ENCODE measurements at places on chromosomes 5 and 9. TPM values are rescaled to one million over a fixed set of nuclear protein-coding genes. Genes with fewer than 3 reads are reported as not detected.

- no peaks in the 10 kb centered on the region for H3K27me3 ChIP-seq
- no peak within 1 kb of the TSS for H3K27ac ChIP-seq
- no peak for DNase-seq
These were observed at the start of gene FCN1 for GRCh38 chr9:134917431-134918373. Gene FCN1, minus strand, starts transcription at chr9:134917912. Its CDS starts 41 bp downstream, at chr9:134917871.

DNA sequence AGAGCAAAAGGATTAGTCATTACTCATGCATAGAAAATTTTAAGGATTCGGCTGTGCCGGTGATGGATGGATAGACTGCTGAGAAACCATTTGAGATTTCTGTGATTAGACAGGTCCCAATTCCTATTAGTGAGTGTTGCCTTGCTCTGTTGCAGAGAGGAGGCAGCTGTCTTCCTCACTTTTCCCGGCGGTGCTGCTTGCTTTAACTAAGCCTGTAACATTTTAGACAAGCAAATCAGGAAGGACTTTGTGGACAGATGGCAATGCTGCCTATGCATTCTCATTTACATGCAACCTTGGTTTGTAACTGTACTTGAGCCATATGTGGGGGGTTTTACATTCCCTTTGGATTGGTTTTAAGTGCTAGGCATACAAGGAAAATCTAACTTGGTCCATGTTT, 1176.3 kb downstream of the CDH18 start:
- no peak overlapping the region for H3K27ac ChIP-seq
- H3K4me3 ChIP-seq: no peak overlapping the region
- no peak for DNase-seq
- H3K27me3 ChIP-seq: no peaks in the 10 kb centered on the region
- H3K36me3 ChIP-seq: no peaks in the 10 kb centered on the region
- no peaks in the 10 kb centered on the region for H3K4me1 ChIP-seq

The LHX3 gene
- total RNA-seq: 0.13 TPM

DNA sequence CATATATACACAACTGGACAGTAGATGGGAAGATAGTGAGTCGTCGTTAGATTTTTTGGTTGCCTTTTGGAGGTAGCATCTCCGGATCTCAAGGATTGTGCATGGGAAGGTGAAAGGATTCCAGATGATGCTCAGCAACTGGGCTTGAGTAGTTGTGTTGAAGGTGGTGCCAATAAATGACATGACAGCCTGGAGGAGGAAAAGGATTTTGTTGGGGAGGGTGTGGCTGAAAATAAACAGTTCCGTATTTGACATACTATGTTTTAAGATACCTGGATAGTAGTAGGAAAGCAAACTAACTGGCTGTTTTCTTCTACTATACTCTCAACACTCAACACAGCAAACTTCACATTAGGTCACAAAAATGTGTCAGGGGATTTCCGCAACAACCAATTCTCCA, 62.4 kb downstream of the SREK1 start:
- H3K4me3 ChIP-seq: no peak overlapping the region
- no peaks in the 10 kb centered on the region for H3K36me3 ChIP-seq
- H3K27me3 ChIP-seq: no peaks in the 10 kb centered on the region
- H3K27ac ChIP-seq: no peak overlapping the region

The MAPKAP1 gene
- total RNA-seq: 55.6 TPM

The SAXO1 gene
- 0.47 TPM for total RNA-seq

The CCDC152 gene
- total RNA-seq: 5.7 TPM

The SLC6A19 gene
- not detected for total RNA-seq

- no peaks in the 10 kb centered on the region for H3K27me3 ChIP-seq
- no peak for DNase-seq
- H3K4me1 ChIP-seq: no peaks in the 10 kb centered on the region
- H3K4me3 ChIP-seq: no peak overlapping the region
- no peaks in the 10 kb centered on the region for H3K36me3 ChIP-seq
These were observed 35.2 kb downstream of the RAI14 start for GRCh38 chr5:34691326-34691725.

GRCh38 chr9:130118841-130119518, 53.2 kb upstream of the NCS1 start:
- no peak for DNase-seq
- no peaks in the 10 kb centered on the region for H3K27me3 ChIP-seq
- H3K36me3 ChIP-seq: no peaks in the 10 kb centered on the region

GRCh38 chr9:35110327-35110761, 5.3 kb downstream of the ATOSB start:
- no peak for DNase-seq
- H3K27me3 ChIP-seq: no peaks in the 10 kb centered on the region
- peak overlapping the region; percentile 71 for H3K4me3 ChIP-seq

- no peaks in the 10 kb centered on the region for H3K4me1 ChIP-seq
- no peaks in the 10 kb centered on the region for H3K36me3 ChIP-seq
- DNase-seq: no peak
- no peaks in the 10 kb centered on the region for H3K27me3 ChIP-seq
- no peak overlapping the region for H3K4me3 ChIP-seq
- H3K27ac ChIP-seq: no peak overlapping the region
These were observed 76.5 kb upstream of the PJA2 start for GRCh38 chr5:109486200-109486804.

- H3K36me3 ChIP-seq: no peaks in the 10 kb centered on the region
- no peak overlapping the region for H3K4me3 ChIP-seq
- no peaks in the 10 kb centered on the region for H3K27me3 ChIP-seq
- no peak for DNase-seq
- H3K27ac ChIP-seq: no peak overlapping the region
These were observed 63.8 kb downstream of the GHR start for GRCh38 chr5:42487077-42487476.

DNA sequence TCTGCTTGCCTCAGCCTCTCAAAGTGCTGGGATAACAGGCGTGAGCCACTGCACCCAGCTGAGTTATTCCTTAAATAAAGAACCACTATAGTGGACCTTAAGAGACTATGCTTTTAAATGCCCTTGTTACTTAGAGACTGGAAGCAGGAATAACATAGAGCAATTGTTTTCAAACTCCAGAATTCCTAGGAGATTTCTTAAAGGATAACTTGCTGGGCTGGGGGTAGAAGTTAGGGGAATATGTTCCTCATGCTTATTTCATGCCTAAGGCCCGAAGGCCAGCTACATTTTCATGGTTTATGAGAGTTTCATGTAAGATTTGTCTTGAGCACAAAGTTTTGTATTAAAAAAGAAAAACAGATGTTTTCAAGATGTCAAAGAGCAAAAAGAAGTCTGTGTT, 48.2 kb downstream of the CSNK1A1 start:
- H3K36me3 ChIP-seq: peaks cover 91% of the 10 kb centered on the region
- DNase-seq: no peak
- H3K27ac ChIP-seq: no peak overlapping the region
- H3K4me3 ChIP-seq: no peak overlapping the region
- H3K27me3 ChIP-seq: no peaks in the 10 kb centered on the region
- no peaks in the 10 kb centered on the region for H3K4me1 ChIP-seq

The STPG3 gene
- total RNA-seq: not detected

DNA sequence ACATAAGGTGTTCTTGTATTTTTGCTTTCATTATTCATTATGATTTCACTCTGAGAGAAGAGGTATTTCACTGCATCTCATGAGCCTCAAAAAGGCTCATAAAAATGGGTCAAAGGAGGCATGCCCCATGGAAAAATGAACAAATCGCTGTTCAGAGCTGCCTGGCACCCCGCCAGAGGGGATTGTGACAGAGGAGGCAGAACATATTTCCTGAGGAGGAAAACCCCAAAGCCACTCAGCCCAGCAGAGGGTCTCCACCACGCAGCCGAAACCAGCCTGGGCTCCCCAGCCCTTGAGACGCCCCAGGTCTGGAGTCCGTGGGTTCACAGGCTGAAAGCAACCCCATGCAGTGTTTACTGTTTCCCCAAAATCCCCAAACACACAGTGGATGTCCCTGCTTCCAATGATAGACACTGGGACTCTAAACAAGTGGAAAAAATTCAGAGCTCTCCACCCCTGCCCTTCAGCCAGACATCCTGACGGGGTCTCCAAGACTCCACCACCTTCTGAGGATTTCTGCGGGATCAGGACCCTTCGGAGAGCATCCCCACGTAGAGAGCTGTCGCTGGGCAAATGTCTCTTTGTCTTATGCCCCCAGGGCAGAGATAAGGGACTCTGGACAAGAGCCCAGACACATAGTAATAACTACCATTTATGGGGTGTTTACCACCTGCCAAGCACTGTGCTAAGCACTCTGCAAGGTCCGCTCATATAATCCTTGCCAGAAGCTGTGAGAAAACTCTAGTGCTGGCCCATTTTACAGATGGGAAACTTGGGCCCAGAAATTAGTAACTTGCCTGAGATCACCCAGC, 122.3 kb downstream of the PAX5 start:
- no peaks in the 10 kb centered on the region for H3K36me3 ChIP-seq
- H3K4me3 ChIP-seq: no peak overlapping the region
- H3K27me3 ChIP-seq: no peaks in the 10 kb centered on the region
- H3K27ac ChIP-seq: no peak overlapping the region

The DENND4C gene
- 49.6 TPM for total RNA-seq

DNA sequence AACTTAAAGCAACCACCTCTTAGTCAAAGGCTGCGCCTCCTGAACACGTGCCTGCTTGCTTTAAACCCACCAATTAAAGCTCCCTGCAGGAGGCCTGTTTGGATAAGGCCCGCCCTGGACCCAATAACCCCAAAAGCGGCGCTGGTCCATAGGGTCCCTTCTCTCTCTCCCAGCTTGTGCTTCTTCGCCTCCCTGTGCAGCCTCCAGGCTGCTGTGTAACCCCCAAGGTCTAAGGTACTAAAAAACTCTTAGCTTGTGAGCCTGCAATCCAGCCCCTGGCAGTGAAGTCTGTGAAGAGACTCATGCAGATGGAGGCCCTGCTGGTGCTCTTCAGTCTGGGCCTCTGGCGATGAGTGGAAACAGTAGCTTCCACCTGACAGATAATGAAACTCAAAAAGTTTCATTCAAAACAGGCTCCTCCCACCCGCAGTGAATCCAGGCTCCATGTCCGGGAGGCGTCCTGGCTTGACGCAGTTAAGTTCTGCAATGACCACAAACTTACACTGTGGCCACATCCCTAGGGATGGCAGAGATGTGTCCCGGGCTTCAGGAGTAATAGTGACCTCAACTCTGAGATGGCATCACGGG, 97.3 kb downstream of the PRRT1B start:
- H3K4me1 ChIP-seq: peaks cover 33% of the 10 kb centered on the region
- DNase-seq: no peak
- H3K27me3 ChIP-seq: no peaks in the 10 kb centered on the region
- no peak overlapping the region for H3K4me3 ChIP-seq
- H3K27ac ChIP-seq: no peak overlapping the region

DNA sequence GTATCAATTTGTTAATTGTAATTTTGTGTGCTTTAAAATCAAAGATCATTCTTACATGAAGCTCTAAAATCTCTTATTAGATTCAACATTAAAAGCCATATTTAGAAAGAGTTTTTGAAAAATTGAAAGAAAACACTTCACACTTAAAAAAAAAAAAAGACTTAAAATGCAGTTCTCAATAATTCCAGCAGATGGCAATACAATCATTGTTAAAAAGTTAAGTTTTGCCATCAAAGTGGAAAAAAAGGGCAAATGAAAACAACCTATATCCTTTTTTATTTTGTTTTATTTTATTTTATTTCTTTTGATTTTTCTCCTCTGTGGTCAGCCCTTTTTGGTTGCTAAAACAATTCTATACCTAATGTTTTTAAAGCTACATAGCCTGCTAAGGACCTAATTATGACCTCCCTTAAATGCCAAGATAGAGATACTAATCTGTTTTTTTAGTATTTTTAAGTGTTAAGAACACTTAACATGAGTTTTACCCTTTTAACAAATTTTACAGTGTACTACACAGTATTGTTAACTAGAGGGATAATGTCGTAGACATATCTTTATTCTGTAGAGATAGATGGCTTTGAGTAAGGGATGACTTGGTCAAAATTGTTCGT, 154.2 kb upstream of the DAB2 start:
- no peaks in the 10 kb centered on the region for H3K27me3 ChIP-seq

DNA sequence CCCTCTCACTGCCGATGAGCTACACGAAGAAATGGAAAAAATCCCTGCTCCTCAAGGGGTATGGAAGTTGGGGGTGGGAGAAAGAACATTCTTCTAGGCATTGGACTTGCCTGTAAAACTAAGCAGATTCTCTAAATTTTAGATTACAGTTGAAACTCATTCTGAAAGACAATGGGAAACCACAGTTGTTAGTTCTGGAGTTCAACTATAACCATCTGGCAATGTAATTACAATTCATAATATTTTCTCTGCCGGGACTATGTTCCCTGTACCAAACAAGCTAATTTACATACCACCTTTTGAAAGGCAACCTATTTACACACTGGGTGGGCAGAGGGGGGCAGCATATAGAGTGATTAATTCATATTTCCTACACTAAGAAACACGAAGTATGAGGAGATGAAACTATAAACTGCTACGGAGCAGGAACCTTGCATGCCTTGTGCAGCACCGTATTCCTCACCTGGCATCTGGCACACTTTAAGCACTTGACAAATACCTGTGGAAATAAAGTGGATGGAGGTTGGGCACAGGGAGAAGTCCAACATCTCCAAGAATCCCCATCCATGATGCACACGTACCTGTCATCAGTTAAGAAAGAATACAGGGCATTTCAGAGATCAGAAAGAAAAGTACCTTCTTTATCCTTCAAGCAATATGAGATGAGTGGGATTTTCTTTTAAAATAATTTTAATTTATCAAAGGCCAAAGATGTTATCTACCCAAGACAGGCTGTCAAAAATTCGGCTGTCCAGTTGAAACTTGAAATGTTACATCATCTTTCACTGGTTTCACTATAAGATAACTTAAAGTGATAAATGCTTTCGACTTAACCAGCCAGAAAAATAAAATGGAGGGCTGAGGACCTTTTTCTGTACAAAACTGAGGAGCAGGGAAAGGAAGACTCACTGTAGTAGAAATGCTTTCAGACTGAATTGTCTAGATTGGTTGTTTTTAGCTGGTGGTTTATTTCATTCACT, 54.2 kb downstream of the SSBP2 start:
- no peaks in the 10 kb centered on the region for H3K27me3 ChIP-seq
- H3K27ac ChIP-seq: no peak overlapping the region
- H3K36me3 ChIP-seq: no peaks in the 10 kb centered on the region
- H3K4me1 ChIP-seq: no peaks in the 10 kb centered on the region

- no peaks in the 10 kb centered on the region for H3K4me1 ChIP-seq
- no peak overlapping the region for H3K27ac ChIP-seq
- no peaks in the 10 kb centered on the region for H3K27me3 ChIP-seq
These were observed 65.5 kb upstream of the LIFR start for GRCh38 chr5:38621840-38622437.

The PTGR1 gene
- not detected for total RNA-seq

The LARP1 gene
- total RNA-seq: 185 TPM

The GAS1 gene
- 0.82 TPM for total RNA-seq

GRCh38 chr9:121945281-121945680, 147.8 kb downstream of the TTLL11 start:
- no peak overlapping the region for H3K27ac ChIP-seq
- no peak overlapping the region for H3K4me3 ChIP-seq
- H3K27me3 ChIP-seq: peaks cover 2% of the 10 kb centered on the region
- H3K4me1 ChIP-seq: no peaks in the 10 kb centered on the region
- no peak for DNase-seq

The ICE1 gene
- total RNA-seq: 42.9 TPM

DNA sequence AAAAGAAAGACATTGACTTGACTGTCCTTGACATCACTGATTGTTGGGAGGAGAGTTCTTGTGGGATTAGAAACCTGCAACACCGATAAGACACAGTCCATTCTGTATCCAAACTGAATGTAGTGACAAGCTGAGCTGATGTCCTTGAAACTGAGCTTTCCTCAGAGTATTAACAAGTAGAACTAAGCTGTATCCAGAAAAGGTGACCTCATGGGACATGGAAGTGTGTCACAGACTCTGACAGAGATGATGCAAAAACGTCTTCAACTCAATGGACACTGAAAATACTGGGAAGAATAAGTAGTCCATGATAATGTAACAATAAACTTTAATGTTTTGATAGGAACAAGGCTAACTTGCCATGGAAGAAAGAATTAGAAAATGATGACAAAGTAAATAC, 690.1 kb downstream of the CDH18 start:
- no peaks in the 10 kb centered on the region for H3K27me3 ChIP-seq
- no peaks in the 10 kb centered on the region for H3K4me1 ChIP-seq
- H3K27ac ChIP-seq: no peak overlapping the region
- H3K36me3 ChIP-seq: no peaks in the 10 kb centered on the region
